Hindlimb muscle (tissue), 1 donor: ENCODE measurements at places on chromosomes 2 and 18.

DNA sequence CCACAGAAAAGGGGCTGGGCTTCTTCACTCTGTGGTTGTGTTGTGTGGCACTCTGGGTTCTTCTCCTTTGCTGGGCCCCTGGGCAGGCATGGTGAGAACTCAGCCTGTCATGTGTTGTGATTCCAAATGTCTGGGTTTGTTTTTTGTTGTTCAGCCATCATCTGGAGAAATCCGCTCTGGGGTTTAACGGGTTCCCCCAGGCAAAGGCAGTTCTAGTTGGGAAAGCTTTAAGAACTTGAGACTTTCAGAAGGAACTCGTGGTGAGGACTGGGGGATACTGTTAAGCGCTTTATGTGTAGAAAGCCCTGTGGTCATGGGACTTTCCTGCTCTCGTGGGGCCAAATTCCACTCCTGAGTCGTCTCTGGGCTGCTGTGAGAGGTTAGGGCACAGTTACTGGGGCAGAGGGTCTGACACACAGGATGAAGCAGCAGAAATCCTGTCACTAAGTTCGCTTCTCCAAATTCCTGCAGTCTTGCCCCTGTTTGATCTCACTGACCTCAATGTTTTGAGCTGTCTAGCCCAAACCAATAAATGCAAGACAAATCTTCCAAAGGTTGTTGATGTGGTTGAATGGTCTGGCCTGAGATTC, 87.7 kb downstream of the RAPGEF4 start:
- no peak for DNase-seq

- DNase-seq = no peak
Measured at GRCh38 chr2:96789245-96789617, 26.8 kb upstream of the CNNM3 start.

DNA sequence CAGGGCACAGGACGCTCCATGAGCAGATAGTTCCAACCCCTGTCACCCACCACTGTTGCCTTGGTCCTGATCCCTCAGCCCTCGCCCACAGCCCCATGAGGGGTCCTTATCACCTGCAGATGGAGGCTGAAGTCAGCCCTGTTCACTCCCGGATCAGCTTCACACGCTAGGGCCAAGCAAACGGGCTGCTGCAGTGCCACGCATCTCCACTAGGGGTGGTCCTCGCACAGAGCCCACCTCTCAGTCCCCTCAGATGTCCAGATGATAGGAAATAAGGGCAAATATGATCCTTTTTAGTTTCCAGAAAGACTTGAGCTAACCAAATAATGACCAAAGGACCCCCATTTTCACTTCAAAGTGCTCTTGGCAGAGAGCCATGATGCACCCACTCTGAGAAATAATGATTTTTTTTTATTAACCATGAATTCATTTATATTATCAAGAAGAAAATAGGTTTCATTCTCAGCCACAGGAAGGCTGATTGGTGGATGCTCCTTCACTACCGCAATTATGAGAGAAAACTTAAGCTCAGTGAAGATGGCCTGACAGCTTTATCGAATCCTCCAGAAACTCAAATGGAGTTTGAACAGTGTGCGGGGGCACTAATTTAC, 71.9 kb upstream of the KLHL29 start:
- DNase-seq = no peak

GRCh38 chr18:6207116-6207515, 207.6 kb downstream of the L3MBTL4 start:
- no peak for DNase-seq

DNA sequence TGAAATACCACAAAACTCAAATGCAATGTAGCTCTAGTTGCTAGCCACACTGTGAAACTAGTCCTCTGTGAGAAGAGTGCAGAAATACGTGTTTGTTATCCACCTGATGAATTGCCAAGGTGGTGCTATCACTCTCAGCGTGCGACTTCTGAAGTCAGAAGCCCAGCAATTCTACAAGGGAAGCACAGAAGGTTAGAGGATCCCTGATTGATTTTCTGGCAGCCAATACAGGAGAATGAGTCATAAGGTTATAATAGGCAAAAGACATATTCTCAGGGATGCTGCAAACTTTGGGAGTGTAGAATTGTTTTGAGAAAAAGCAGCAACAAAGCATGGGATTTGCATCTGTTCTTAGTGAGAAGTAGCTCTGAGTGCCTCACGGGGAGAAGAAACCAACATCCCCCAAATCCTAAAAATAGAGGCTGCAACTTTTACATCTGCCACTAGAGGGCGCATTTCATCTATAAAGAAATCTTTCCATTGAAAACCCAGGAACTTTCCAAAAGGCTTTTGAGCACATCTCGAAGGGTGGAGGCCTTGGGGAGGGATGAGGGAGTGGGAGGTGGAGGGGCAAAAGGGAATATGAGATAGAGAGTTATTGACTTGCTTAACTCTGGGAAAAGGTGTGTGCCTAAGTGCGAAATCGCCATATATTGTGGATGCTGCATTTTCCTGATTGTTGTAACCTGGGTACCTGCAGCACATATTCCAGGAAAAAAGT, 78.0 kb downstream of the TMEM182 start:
- DNase-seq = peak; percentile 38

DNA sequence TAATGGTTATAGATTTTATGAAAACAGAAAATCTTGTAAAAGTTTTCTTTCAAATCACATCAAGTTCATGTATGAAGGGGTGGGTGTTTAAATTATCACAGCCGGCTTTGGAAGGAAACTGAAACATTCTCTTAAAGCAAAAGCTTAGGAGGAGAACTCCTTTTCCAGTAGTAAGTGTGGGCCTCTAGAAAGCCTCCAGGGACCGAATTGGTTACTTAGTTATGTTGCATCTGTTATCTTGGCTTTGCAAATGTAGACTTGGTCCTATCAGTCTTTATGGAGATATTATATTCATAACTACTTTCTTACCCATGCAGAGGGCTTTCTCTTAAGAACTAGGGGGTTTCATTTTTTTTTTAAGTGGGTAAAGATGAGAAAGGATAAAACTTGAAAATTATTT, 7.4 kb downstream of the NAB1 start:
- no peak for DNase-seq

DNA sequence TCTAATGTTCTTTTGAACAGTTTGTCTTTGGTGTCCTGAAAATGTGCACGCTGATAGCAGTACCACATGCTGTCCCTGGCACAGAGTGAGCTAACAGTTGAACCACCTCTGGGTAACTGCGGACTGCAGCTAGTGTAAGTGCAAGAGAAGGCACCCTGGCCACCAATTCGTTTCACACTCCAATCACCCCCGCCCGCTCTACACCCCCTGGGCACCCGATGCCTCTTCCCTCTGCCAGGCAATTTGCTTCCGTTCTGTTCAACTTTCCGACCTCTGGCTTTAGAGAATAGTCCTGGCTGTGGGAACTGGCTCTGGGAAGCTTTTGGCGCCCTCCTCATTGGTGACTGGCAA, 1.4 kb downstream of the DOCK10 start:
- DNase-seq = peak; percentile 11

DNA sequence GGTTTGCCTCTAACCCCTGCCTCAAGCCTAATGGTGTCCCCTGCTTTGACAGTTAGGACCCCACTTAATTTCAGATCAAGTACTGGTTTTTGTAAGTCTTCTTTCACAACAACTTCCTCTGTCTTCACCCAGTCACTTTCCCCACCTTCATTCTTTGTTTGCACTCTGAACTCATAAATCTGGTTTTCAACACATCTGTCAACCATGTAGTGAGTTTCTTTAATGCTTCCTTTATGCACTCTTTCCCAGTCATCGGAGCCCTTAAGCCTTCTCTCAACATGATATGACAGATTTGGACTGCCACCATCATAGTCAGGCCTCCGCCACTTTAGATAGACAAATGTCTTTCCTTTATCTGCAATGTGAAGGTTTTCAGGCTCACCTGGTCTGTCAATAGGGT, 109.1 kb downstream of the PLEKHA3 start:
- no peak for DNase-seq

- DNase-seq = peak; percentile 26
Measured at GRCh38 chr2:136809998-136810397, 44.7 kb downstream of the THSD7B start.

DNA sequence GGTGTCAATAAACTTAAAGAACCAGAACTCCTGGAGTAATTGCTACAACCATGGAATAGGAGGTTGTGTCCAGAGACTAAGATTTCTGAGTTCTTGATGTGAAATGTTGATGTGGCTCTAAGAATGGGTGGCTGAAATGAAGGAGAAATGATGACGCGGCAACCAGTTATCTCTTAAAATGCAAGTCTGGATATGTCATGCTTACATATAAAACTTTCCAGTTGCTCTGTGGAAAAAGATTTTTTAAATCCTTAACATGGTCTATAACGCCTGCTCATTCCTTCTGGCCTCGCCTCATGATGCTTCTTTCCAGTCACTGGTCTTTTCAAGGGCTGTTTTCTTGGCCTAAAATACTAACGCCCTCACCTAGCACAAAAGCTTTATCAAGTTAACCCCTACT, 23.5 kb upstream of the MYO1B start:
- no peak for DNase-seq

- no peak for DNase-seq
Measured at GRCh38 chr18:79367480-79367879, 28.2 kb upstream of the NFATC1 start.

DNA sequence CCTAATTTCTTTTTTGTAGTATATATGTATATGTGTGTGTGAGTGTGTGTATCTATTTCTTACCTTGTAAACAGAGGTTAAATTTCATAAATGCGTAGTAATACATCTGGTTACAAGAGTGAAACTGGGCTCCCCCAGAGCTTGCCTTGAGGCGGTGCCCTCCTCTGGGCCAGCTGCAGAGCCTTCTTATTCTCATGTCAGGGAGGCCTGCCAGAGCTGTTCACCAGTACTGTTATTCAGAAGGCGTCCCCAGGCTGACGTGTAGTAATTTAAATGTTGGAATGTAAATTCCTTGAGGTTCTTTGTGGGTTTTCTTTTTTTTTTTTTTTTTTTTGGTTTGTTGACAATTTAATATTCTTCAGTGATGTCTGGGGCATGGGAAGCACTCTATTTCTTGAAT, 11.2 kb downstream of the COPS8 start:
- no peak for DNase-seq

GRCh38 chr2:69770193-69770702, 28.3 kb downstream of the ANXA4 start:
- DNase-seq = no peak

- no peak for DNase-seq
Measured at GRCh38 chr2:200479692-200480265, 30.1 kb downstream of the KCTD18 start.

- DNase-seq = no peak
Measured at GRCh38 chr2:26885651-26886329, 37.9 kb downstream of the DPYSL5 start.

DNA sequence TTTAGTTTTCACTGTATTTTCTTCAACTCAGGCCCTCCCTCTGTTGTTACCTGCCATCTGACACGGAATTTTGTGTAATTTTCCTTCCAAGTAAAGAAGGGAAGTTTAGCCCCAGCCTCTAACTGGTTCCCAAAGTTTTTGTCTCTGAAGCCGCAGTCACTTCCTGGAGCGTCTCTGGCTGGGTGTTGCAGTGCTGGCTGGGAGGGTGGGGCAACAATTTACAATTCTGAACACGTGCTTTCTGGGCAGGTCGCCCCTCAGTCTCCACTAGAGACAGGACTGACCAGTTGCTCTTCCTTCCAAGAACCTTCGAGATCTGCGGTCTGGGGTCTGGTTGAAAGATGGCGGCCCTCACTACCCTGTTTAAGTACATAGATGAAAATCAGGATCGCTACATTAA, 3.5 kb downstream of the CNDP2 start:
- DNase-seq = no peak

- DNase-seq = no peak
Measured at GRCh38 chr2:120343100-120343432, 2.9 kb upstream of the INHBB start.

- DNase-seq = no peak
Measured at GRCh38 chr18:22493940-22494339, 76.2 kb upstream of the CTAGE1 start.

GRCh38 chr2:114717049-114717448, 274.6 kb downstream of the DPP10 start:
- no peak for DNase-seq

DNA sequence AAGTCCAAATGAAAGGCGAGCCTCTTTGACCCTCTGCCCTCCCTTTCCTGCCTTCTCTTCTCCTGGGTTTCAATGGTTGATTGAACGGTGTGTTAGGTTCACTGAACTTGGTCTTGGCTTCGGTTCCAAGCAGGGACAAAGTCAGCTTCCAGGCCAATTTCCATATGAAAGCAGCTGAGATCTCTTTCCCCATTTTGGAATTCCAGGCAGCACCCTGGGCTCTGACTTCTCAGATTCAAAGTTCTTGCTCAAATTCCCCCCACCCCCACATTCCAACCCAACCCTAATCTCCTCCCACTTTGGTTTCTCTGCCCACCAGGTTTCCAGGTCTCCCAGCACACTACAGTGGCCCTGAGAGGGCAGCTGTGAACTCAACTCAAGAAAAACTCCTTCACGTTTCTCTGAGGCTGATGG, 231.0 kb downstream of the INSIG2 start:
- no peak for DNase-seq

DNA sequence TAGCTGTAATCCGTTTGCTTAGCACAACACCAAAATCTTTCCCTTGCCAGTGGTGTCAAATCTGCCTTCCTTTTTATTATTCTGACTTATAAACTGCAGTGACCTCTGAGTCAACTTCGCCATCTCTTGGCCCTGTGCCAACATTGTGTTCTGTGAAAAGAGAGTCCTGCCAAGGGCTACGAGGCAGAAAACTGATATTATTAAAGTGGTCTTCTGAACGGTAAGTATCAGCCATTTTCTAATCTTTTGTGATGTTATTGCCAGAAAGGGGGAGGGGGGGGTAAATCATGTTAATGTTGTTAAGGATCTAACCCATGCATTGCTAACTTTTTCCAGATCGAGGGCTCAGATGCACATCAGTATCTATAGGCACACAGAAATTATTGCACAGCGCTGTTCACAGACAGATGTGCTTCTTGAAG, 121.5 kb upstream of the LTBP1 start:
- DNase-seq = peak; percentile 37

GRCh38 chr18:46265196-46266156, 161.3 kb downstream of the HAUS1 start:
- no peak for DNase-seq

GRCh38 chr2:145088756-145089155, 568.8 kb upstream of the ZEB2 start:
- DNase-seq = peak; percentile 54

GRCh38 chr2:63425079-63425416, 163.2 kb downstream of the WDPCP start:
- DNase-seq = no peak

- DNase-seq = no peak
Measured at GRCh38 chr2:27810455-27810854, 38.9 kb downstream of the MRPL33 start.

- DNase-seq = peak; percentile 78
Measured at GRCh38 chr2:175690113-175690837, 311.8 kb downstream of the LNPK start.

- DNase-seq = no peak
Measured at GRCh38 chr18:35553300-35553699, 28.2 kb upstream of the GALNT1 start.

DNA sequence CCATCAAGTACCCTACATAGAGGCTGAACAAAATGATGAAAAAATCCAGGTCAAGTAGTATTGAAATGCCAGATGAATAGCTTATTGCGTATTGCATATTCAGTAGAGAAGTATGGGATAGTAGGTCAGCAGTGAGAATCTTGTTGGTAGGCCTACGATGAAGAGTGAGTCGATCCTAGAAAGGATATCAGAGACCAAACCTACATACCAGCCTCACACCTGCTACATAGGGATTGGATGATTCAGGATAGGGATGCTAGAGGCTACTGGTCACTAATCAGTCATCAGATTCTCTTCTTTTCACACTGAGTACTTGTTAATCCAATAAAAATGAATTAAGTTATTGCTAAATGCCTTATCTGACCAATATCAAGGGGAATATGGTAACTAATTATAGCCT, 274.5 kb downstream of the DSEL start:
- no peak for DNase-seq

GRCh38 chr2:9578467-9579235, 23.0 kb upstream of the ADAM17 start:
- no peak for DNase-seq
